Hippocampal formation (tissue), 2 donors: ENCODE measurements at places on chromosomes 16 and 17.

DNA sequence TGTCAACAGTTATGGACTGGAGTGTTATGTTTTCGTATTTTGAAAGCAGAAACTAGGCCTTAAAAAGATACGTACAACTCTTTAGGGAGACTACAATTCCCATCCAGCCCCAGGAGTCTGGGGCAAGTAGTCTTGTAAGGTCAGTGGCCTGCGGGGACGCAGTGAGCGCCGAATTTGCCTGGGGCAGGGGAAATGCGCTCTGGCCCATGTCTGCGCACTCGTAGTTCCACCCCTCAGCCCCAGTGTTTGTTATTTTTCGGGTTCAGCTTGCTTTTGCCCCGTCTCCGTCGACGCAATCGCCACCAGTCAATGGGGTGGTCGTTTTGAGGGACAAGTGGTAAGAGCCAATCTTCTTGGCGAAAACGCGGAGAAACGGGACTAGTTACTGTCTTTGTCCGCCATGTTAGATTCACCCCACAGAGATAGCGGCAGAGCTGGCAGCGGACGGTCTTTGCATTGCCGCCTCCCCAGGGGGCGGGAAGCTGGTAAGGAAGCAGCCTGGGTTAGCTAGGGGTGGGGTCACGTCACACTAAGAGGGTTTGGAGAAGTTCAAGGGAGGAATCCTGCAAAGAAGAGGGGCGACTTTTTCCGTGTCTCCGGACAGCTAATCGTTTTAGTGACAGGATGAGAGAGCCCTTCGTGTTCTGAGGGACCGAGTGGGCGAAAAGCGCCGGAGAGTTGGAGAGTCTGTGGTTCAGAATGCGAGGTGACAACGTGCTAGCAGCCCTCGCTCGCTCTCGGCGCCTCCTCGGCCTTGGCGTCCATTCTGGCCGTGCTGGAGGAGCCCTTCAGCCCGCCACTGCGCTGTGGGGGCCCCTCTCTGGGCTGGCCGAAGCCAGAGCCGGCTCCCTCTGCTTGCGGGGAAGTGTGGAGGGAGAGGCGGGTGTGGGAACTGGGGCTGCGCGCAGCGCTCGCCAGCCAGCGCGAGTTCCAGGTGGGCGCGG is 1.1 kb upstream of the BRCA1 start:
- no peak for DNase-seq

DNA sequence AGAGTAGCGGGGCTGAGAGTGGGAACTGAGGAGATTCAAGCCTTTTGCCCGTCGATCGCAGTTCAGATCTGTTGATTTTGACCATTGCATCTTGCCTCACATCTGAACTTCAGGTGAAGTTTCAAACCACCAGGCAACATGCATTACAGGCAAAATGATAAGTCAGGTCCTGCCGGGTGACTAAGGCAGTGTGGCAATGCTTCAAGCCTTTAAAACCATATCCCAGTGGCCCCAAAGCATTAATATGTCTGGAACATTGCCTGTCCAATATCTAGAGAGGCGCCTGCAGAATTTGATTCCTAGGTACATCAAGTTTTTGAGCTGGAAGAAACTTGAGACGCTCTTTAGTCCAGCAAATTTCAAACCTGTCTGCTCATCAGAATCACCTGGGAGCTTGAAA is 502.8 kb downstream of the MAF start:
- no peak for DNase-seq

GRCh38 chr17:59530531-59530930 is 34.9 kb upstream of the DHX40 start:
- DNase-seq: no peak

GRCh38 chr17:81534157-81535006 is 6.2 kb downstream of the FSCN2 start:
- DNase-seq: no peak

- no peak for DNase-seq
Observed at GRCh38 chr17:45314741-45315647, 1.8 kb downstream of the MAP3K14 start.

- no peak for DNase-seq
Observed at GRCh38 chr16:67764158-67764667, 42.1 kb downstream of the RANBP10 start.

GRCh38 chr16:81593481-81593880 is 148.9 kb downstream of the CMIP start:
- DNase-seq: no peak

DNA sequence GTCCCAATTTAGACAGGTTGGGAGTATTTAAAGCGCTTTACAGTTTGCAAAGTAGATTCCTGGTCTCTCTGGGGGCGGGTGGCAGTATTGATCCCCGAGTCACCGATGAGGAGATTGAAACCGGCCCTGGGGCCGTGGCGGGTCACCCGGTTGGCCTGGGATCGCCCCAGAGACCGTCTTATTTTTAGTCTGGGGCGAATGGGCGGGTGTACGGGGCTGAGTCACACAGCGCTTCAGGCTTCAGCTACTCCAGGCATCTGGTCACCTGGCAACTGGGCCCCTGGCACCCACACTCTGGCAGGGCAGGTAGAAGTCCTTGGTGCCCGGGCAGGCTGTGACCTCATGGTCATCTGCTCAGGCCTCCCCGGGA is 669 bp downstream of the MIEF2 start:
- no peak for DNase-seq
